Testis (tissue), 5 donors: ENCODE measurements at places on chromosomes 2 and 18. TPM values are rescaled to one million over a fixed set of nuclear protein-coding genes. Genes with fewer than 3 reads are reported as not detected.

The GREB1L gene
- 11.9 TPM for polyA plus RNA-seq

The KIF3C gene
- polyA plus RNA-seq, result 7.1 TPM

The TMEM169 gene
- 1.0 TPM for polyA plus RNA-seq

The SUCLG1 gene
- polyA plus RNA-seq, result 80.4 TPM

The ACTR1B gene
- 43.0 TPM for polyA plus RNA-seq

The CCDC74B gene
- polyA plus RNA-seq, result 140 TPM

The SF3B1 gene
- 178 TPM for polyA plus RNA-seq

The LYPD1 gene
- polyA plus RNA-seq, result 11.2 TPM

The HS1BP3 gene
- polyA plus RNA-seq, result 25.0 TPM

The RIF1 gene
- 10.6 TPM for polyA plus RNA-seq

The HOXD13 gene
- polyA plus RNA-seq, result 0.36 TPM

The GPATCH11 gene
- 13.5 TPM for polyA plus RNA-seq

The UGT1A3 gene
- not detected for polyA plus RNA-seq

The CROCC2 gene
- 0.51 TPM for polyA plus RNA-seq

The DUSP11 gene
- polyA plus RNA-seq, result 32.2 TPM

The MRPL33 gene
- polyA plus RNA-seq, result 204 TPM

The MOGAT1 gene
- not detected for polyA plus RNA-seq
